BJ (cell line): ENCODE measurements at places on chromosomes 3 and 15. TPM values are rescaled to one million over a fixed set of nuclear protein-coding genes. Genes with fewer than 3 reads are reported as not detected.

- DNase-seq = no peak
These were observed at the start of gene ZBTB47 for GRCh38 chr3:42653560-42654330. ZBTB47 (plus strand) TSS chr3:42653697; CDS start chr3:42658356, 4,659 bp downstream.

DNA sequence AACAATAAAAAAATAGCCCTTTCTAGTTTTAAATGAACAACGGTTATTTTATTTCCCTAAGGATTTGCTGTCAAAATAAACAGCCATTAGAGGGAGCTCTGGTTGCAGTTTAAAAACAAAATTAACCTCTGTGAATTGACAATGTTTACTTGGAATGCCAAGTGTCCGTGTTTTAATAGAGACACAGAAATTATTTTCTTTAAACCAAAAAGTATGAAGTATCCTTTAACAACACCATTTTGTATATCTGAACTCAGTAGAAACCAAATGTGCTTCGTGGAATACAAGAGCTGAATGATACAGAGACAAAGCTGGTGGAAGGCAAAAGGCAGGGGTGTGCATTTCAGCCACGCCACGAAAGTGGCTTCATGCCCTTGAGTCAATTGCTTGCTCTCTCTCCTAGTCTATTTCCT lies 74.4 kb downstream of the MOBP start:
- DNase-seq = no peak

DNA sequence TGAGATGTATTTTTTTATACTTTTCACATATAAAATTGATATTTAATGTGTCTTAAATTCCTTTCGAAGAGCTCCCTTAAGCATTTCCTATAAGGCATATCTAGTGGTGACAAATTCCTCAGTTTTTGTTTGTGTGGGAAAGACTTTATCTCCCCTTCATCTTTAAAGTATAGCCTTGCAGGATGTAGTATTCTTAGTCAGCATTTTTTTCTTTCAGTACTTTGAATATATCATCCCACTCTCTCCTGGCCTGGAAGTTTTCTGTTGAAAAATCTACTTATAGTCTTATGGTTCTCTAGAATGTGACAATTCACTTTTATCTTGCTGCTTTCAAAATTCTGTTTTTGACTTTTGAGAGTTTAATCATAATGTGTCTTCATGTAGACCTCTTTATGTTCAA lies 95.2 kb downstream of the EDEM1 start:
- no peak for DNase-seq

- DNase-seq = no peak
These were observed 37.2 kb downstream of the UBE2E2 start for GRCh38 chr3:23240171-23240785.

IL5RA gene
- polyA plus RNA-seq = not detected in 2 replicates

GOLGA8Q gene
- polyA plus RNA-seq = 0.32 and 0.50 TPM in 2 replicates

GRCh38 chr3:23671851-23672589 lies 133.7 kb upstream of the UBE2E1 start:
- DNase-seq = no peak

DNA sequence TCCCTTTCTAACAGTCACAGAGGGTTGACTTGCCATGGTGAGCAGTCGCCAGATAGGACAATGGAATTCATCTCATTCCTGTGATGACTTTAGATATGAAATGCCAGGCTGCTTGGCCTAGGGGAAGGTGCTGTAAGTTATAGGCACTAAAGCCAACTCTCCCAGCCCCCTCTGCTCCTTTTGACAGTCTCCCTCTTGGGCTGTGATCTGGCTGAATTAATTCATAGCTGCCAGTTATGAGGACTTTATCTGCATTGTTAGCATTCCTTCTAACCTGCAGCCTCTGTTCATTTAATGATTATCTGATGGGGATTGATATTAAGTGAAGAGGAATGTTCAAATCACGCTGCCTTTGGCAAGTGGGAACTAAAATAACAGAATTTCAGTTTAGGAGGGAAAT lies 427.1 kb upstream of the RASGRP1 start:
- DNase-seq = no peak

- DNase-seq = no peak
These were observed 581 bp downstream of the SH3BP5 start for GRCh38 chr3:15331606-15332404.

GRCh38 chr15:66862111-66862939 lies 160.3 kb downstream of the SMAD6 start:
- DNase-seq = no peak

GRCh38 chr3:154864947-154865346 lies 215.2 kb upstream of the MME start:
- no peak for DNase-seq

GRCh38 chr3:20095470-20095869 lies 55.2 kb downstream of the KAT2B start:
- no peak for DNase-seq

- no peak for DNase-seq
These were observed 16.0 kb upstream of the MYO1E start for GRCh38 chr15:59388670-59389069.
